ENCODE measurements at places on chromosomes 7 and 10. TPM values are rescaled to one million over a fixed set of nuclear protein-coding genes. Genes with fewer than 3 reads are reported as not detected.

Gene DPYSL4
- polyA plus RNA-seq, result 0.99 TPM

Gene SPOCK2
- polyA plus RNA-seq, result 23.6 TPM

Gene AKR1C1
- polyA plus RNA-seq, result 14.2 TPM

Gene SPDYE1
- polyA plus RNA-seq, result not detected

Gene GAD2
- not detected for polyA plus RNA-seq

Gene HOXA2
- 1.2 TPM for polyA plus RNA-seq

Gene RGR
- polyA plus RNA-seq, result not detected

Gene KLLN
- polyA plus RNA-seq, result 0.84 TPM

Gene AGMO
- not detected for polyA plus RNA-seq

Gene RPEL1
- polyA plus RNA-seq, result not detected

Gene PPP1R17
- polyA plus RNA-seq, result 6.2 TPM

Gene PTPRN2
- 3.3 TPM for polyA plus RNA-seq

Gene TIMM23
- polyA plus RNA-seq, result 86.7 TPM

Gene ASZ1
- not detected for polyA plus RNA-seq

Gene ANKMY2
- 7.0 TPM for polyA plus RNA-seq

Gene OPN1SW
- not detected for polyA plus RNA-seq

Gene CDHR1
- polyA plus RNA-seq, result 7.7 TPM

Gene NRP1
- 27.9 TPM for polyA plus RNA-seq

Gene TRPV5
- polyA plus RNA-seq, result not detected

Gene H2BK1
- polyA plus RNA-seq, result not detected

Gene TMEM229A
- 2.4 TPM for polyA plus RNA-seq

Gene NKX2-3
- not detected for polyA plus RNA-seq

Gene JCAD
- polyA plus RNA-seq, result 10.5 TPM

Gene ANXA11
- 83.3 TPM for polyA plus RNA-seq

Gene C10orf62
- polyA plus RNA-seq, result 1.3 TPM

Gene MMD2
- polyA plus RNA-seq, result not detected

Gene ACSM6
- not detected for polyA plus RNA-seq

Gene LZTS2
- polyA plus RNA-seq, result 12.2 TPM

Gene ADCK2
- 6.8 TPM for polyA plus RNA-seq

Gene TRIM56
- polyA plus RNA-seq, result 8.3 TPM

Gene CFAP70
- 4.2 TPM for polyA plus RNA-seq

Gene MOGAT3
- not detected for polyA plus RNA-seq

Gene SPAM1
- polyA plus RNA-seq, result not detected

Gene RBM17
- 101 TPM for polyA plus RNA-seq

Gene CDC14C
- not detected for polyA plus RNA-seq

Gene DGKI
- polyA plus RNA-seq, result 0.71 TPM

Gene FAM13C
- polyA plus RNA-seq, result 21.4 TPM

Gene LRRC61
- 33.6 TPM for polyA plus RNA-seq

Gene ADGRA1
- 8.2 TPM for polyA plus RNA-seq

Gene IDI2
- polyA plus RNA-seq, result not detected

Gene ZCCHC24
- polyA plus RNA-seq, result 19.9 TPM

Gene FAM3C
- polyA plus RNA-seq, result 20.5 TPM

Measured in adrenal gland (tissue), 19 donors.